ENCODE measurements at places on chromosomes 4 and X. TPM values are rescaled to one million over a fixed set of nuclear protein-coding genes. Genes with fewer than 3 reads are reported as not detected.
A peak's percentile ranks its signal among the peaks of the same experiment; 100 is the strongest.

DNA sequence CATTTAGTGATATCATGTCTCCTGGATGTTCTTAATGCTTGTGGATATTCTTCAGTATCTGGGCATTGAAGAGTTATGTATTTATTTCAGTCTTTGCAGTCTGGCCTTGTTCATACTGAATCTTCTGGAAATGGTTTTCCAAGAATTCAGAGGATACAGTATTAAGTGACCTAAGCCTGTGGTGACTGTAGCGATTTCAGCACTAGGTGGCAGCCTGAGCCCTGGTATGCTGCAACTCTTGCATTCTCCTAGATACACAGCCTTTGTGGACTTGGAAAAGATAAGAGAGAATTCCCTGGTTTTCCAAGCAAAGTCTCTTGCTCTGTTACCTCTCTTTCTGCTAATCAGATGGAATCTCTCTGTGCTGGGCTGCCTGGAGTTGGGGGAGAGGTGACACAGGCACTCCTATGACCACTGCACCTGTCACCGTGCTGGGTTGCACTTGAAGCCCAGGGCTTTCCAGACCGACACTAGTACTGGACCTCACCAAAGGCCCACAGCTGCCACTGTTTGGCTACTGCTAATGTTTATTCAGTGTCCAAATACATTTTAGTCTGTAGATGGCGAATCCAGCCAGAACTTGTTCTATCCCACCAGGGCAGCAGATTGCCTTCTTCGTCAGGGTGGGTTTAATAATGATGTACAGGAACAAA, 19.3 kb upstream of the SPIN2A start:
- peak; percentile 11 for DNase-seq

GRCh38 chr4:14620567-14621141, 381.6 kb upstream of the CPEB2 start:
- DNase-seq: no peak

- no peak for DNase-seq
Observed at GRCh38 chr4:14221176-14221575, 593.7 kb upstream of the BOD1L1 start.

DNA sequence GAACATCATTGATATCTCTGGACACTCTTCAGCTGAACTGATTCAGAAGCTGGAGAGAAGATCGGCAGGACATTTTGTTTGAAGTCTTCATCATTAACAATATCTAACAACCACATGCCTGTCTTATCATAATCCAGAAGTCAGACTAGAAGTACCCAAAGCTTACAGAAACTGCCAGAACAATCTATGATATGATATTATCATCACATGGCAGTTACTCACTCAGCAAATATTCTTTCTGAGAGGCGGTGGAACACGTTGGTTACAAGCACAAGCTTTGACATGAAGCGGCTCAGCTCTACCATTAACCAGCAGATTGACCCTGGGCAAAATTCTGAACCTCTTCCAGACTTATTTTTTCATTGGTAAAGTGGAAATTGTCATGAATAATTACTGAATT, 69.4 kb upstream of the KIT start:
- no peak for DNase-seq

DNA sequence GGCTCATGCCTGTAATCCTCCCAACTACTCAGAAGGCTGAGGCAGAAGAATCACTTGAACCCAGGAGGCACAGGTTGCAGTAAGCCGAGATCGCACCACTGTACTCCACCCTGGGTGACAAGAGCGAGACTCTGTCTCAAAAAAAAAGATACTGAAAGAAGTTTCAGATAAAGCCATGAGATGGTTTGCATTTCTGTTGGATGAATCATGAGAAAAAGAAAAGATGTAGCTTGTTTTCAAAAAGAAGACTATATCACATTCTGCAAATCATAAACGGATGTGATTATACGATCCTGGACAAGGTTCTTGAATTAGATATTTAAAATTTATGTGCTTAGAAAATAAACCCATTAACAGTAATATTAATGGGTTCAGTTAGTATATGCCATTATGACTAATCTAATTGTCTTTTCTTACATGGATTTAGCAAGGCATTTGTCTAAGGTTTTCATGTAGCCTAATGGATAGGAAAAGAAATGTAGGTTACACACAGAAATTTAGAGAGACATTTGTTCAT, 345.9 kb downstream of the SLC7A11 start:
- DNase-seq: no peak

- no peak for DNase-seq
Observed at GRCh38 chr4:82171531-82172155, 202.1 kb downstream of the HNRNPD start.

DNA sequence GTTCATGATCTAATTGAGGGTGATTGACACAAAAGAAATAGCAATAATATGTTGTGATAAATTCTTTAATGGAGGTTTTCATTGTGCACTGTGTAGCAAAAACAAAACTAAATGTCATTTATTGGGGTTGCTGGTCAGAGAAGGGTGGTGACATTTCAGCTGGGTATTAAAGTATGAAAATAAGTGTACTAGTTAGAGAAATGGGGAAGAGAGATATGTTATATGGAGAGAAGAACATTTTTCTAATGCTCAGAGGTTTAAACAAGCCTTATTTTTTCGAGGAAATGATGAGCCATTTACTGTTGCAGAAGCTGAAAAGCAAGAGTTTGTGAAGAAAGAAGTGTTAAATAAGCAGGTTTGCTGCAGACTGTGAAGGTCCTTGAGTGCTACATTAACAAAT, 142.7 kb upstream of the PAQR3 start:
- DNase-seq: no peak

DNA sequence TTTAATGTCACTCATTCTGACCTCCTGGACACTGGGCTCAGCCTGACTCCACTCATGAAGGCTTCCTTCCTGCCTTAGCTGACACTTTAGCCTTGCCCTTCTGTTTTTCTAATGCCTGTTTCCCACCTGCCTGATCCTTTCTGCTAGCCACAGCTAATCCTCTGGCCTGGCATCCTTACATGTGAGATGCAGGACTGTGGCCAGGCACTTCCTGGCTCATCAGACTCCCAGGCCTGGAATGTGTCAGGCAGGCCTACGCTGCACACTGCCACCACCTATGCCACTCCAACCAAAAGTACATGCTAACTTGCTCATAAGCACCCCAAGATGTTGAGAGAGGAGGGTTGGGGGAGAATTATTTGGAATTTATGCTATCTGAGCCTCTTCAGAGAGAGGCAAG, 138.8 kb upstream of the NALF2 start:
- DNase-seq: no peak

GRCh38 chr4:95186666-95187065, 362.1 kb downstream of the UNC5C start:
- no peak for DNase-seq

DNA sequence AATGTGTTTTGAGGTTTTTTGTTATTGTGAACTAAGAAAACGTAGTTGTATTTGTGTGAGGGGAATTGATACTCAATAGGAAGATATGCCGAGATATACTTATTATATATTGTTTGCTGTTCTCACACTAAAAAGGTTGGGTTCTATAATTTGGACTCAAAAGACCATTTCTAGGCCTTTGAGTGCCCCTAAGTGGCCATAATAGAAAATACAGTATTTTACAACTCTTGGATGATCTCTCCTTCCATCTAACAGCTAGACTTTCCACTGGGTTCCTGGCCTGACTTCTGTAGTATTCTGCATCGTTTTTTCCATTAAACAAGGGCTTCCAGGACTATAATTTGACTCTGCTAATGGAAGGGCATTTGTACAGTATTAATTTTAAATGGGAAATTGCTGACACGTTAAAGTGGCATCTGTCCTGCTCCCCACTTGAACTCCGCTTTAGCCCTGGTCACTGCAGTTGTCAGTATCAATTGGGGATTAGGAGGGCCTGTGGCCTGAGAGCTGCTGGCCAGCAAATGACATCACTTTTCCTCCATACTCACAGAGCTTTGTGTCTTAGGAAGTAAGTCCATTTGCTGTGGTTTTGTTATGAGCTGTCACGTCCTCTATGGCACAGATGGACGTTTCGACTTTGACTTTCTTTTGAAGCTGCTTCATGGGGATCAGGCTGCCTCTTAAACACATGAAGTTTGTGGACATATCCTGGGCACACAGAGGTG, 176.9 kb downstream of the SLIT2 start:
- DNase-seq: peak; percentile 54

- DNase-seq: no peak
Observed at GRCh38 chrX:16528620-16529019, 121.3 kb upstream of the S100G start.

DNA sequence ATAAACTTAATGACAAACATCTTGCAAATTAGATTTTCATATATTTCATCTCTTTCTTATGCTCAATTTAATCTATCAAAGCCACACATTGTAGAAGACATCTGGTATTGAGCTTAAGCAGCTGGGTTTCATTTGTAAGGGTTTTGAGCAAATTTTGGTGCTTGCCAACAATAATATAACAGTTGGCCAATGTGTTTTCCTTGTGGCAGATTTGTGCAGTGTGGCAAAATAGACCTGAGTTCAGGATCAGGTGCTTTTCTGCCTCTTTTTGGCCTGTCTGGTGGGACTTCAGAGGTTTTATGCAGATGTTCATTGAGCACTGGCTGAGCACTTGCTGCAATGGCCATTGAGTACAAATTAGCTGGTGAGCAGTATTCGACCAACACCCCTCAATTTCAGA, 301.9 kb downstream of the BMPR1B start:
- peak; percentile 40 for DNase-seq

DNA sequence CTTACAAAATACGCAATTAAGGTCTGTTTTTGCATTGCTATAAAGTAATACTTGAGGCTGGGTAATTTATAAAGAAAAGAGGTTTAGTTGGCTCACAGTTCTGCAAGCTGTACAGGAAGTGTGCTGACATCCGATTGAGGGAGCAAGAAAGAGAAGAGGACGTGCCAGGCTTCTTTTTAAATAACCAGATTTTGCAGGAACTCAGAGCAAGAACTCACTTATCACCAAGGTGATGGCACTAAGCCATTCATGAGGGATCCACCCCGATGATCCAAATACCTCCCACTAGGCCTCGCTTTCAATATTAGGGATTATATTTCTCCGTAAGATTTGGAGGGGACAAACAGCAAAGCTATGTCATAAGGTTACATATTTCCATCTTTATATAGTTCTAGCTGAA, 456.7 kb downstream of the GLUD2 start:
- no peak for DNase-seq

DNA sequence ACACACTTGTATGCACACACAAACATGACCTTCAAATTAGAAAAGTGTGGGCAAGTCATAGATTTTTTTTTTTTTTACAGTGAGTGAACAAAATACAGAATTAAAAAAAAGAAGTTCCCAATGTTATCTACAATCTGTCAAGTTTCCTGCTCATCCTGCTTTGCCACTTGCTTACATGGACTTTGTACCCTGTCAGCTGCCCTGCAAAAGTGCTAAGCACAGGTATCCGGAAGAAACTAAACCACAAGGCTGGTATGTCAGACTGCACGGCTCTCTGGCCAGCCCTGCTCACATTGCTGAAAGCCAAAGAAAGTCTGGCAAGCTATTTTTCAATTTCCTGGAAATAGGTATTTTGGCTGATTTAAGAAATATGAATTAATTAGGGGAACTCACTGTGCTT, 38.9 kb upstream of the BCLAF3 start:
- no peak for DNase-seq

- DNase-seq: no peak
Observed at GRCh38 chr4:111231281-111231680, 608.4 kb upstream of the PITX2 start.

GRCh38 chr4:181528570-181529184, 714.5 kb upstream of the TENM3 start:
- peak; percentile 67 for DNase-seq

DNA sequence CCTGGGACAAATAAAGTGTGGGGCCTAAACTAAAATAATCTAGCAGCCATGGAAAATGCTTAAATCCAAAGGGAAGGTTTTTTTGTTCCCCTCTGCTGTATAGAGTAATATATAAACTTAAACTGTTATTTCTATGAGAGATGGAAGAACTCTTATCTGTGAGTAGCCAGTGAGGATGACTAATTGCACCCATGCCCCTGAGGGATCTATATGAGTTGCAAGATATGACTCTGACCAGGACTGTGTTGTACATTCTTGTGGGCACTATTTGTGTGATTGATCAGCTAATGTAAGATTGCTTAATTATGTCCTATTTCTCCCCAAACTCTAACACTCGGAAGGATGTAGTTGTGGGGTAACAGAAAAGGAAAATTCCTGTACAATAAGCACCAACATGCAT, 35.2 kb upstream of the AMBN start:
- DNase-seq: no peak

DNA sequence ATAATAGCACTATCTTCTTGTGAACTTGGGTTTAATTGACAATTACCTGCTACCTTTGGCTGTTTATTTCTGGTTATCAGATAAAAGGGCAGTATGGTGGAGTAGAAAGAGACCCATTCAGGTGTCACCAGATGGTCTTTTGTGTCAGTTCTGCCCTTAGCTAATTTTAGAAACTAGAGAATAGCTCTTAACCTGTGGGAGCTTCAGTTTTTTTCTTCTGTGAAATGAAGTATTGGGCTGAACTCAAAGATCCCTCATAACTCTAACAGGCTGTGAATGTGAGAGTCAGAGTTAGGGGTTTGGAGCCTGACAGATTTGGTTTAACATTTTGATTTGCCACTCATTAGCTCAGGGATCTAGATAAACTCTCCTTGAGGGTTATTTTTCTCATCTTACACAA, 335.2 kb downstream of the PPP1R2C start:
- DNase-seq: no peak

DNA sequence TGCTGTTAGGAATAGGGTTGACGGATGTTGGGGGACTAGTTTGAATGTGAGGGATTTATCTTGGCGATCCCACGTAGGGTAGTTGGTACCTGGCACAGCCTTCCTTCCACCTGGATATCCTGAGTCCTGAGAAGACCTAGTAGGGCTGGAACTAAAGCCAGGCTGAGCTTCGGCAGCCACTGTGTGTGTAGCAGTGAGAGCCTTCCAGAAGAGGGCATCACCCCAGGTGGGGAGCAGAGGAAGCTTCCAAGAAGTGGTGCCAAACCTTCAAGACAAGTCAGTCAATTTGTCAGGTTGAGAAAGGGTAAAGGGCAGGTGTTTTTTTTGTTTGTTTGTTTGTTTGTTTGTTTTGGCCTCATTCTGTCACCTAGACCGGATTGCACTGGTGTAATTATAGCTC, 1.2 kb upstream of the FGFBP2 start:
- no peak for DNase-seq

The PPM1K gene
- 20.0 TPM for polyA plus RNA-seq

The CSAG1 gene
- not detected for polyA plus RNA-seq

The PLAC8 gene
- 1.1 TPM for polyA plus RNA-seq

The PF4V1 gene
- not detected for polyA plus RNA-seq

The CT45A3 gene
- 0.22 TPM for polyA plus RNA-seq

The FAM90A26 gene
- 0.08 TPM for polyA plus RNA-seq

The ZNF711 gene
- 26.4 TPM for polyA plus RNA-seq

Data from hindlimb muscle (tissue), 1 donor.